ENCODE measurements at places on chromosomes 2 and 18.

DNA sequence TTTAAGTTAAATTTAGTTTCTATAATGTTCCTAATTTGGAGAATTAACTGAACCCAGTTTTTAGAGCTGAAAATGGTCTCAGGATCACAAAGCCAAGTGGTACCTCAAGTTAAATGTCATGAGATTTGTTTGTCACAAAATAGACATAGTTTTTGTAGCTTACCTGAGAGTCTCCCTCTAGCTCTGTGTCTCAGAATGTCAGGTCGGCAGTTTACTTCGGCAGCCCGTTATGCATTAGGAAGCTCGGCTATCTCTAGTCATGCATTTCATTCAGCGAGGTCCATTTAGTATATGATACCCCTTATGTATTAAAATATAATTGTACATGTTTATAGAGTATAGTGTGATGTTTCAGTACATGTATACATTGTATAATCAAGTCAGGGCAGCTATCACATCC is 155.6 kb downstream of the EML6 start:
- no peaks in the 10 kb centered on the region for H3K36me3 ChIP-seq
- no peak overlapping the region for H3K4me3 ChIP-seq
- H3K4me1 ChIP-seq = no peaks in the 10 kb centered on the region
- no peak overlapping the region for H3K27ac ChIP-seq
- no peaks in the 10 kb centered on the region for H3K27me3 ChIP-seq

- H3K4me3 ChIP-seq = no peak overlapping the region
- no peak for DNase-seq
- no peaks in the 10 kb centered on the region for H3K36me3 ChIP-seq
These were observed 208.2 kb downstream of the SLC8A1 start for GRCh38 chr2:40243581-40244187.

GRCh38 chr2:11985817-11986566 is 239.6 kb downstream of the LPIN1 start:
- no peak for DNase-seq
- no peak overlapping the region for H3K4me3 ChIP-seq
- H3K36me3 ChIP-seq = no peaks in the 10 kb centered on the region
- H3K27me3 ChIP-seq = peaks cover 27% of the 10 kb centered on the region
- H3K4me1 ChIP-seq = no peaks in the 10 kb centered on the region

- no peaks in the 10 kb centered on the region for H3K27me3 ChIP-seq
- no peaks in the 10 kb centered on the region for H3K36me3 ChIP-seq
- H3K4me3 ChIP-seq = no peak overlapping the region
- no peak overlapping the region for H3K27ac ChIP-seq
- H3K4me1 ChIP-seq = no peaks in the 10 kb centered on the region
- DNase-seq = no peak
These were observed 81.3 kb upstream of the TMEM178A start for GRCh38 chr2:39584283-39584965.

DNA sequence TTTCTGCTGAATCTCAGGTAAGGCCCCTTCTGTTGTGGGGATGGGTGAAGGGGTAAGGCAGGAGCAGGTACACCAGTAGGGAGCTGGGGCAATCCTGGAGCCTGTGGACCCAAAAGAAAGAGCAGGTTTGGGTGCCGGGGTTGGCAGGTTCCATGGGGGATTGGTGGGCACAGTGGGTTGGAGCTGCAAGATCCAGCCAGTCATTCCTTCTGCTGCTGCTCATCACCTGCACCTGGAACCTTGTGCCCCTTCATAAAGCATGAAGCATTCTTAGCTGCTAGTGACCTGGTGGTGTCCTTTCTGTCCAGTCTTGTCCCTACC is 24.9 kb downstream of the FHOD3 start:
- peaks cover 48% of the 10 kb centered on the region for H3K27me3 ChIP-seq
- no peaks in the 10 kb centered on the region for H3K4me1 ChIP-seq

DNA sequence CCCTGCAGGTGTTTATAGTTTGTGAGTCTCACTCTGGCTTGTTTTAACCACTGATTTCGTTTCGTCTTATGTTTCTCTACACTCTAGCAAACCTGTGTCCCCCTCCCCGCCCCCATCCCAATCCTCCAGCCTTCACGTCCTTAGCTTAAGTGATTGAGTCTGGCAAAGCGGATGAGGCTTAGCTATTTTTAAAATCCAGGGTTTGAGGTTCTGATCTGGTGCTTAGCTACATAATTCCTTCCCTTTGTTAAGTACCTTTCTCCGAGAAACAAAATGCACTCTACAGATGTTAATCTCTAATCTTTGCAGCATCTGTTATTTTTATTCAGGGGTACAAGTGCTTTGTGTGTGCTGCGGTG is 7.8 kb downstream of the AGAP1 start:
- H3K36me3 ChIP-seq = no peaks in the 10 kb centered on the region
- no peak overlapping the region for H3K27ac ChIP-seq
- H3K27me3 ChIP-seq = peaks cover 87% of the 10 kb centered on the region
- DNase-seq = no peak

DNA sequence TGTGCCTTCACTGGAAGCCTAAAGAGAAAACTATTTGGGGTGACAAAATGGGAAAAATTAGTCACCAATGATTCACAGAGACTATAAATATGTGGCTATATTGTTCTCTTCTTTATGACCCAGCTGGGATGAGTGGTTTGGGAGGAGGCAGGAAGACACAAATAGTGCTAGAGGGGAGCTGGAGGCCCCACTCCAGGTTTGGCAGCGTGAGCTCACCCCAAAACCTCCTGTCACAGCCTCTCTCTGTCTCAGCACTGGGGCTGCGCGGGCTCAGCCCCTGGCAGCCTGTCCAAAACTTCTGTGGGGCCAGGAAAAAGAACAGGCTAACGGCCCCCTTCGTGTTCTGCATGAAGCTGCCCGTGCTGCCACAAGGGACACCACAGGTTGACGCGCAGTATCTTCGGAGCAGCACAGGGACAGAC is 73.2 kb upstream of the LCLAT1 start:
- H3K27me3 ChIP-seq = no peaks in the 10 kb centered on the region
- peak overlapping the region; percentile 70 for H3K27ac ChIP-seq
- H3K4me1 ChIP-seq = peaks cover 42% of the 10 kb centered on the region
- no peaks in the 10 kb centered on the region for H3K36me3 ChIP-seq

- H3K4me3 ChIP-seq = peak overlapping the region; percentile 41
- H3K27me3 ChIP-seq = no peaks in the 10 kb centered on the region
- no peaks in the 10 kb centered on the region for H3K36me3 ChIP-seq
- peak; percentile 51 for DNase-seq
These were observed 89.2 kb upstream of the GLS start for GRCh38 chr2:190791347-190791975.

GRCh38 chr2:102060047-102060446 is 68.3 kb downstream of the IL1R2 start:
- H3K27ac ChIP-seq = no peak overlapping the region
- H3K27me3 ChIP-seq = no peaks in the 10 kb centered on the region
- no peak overlapping the region for H3K4me3 ChIP-seq
- H3K36me3 ChIP-seq = no peaks in the 10 kb centered on the region
- no peak for DNase-seq
- H3K4me1 ChIP-seq = peaks cover 74% of the 10 kb centered on the region

DNA sequence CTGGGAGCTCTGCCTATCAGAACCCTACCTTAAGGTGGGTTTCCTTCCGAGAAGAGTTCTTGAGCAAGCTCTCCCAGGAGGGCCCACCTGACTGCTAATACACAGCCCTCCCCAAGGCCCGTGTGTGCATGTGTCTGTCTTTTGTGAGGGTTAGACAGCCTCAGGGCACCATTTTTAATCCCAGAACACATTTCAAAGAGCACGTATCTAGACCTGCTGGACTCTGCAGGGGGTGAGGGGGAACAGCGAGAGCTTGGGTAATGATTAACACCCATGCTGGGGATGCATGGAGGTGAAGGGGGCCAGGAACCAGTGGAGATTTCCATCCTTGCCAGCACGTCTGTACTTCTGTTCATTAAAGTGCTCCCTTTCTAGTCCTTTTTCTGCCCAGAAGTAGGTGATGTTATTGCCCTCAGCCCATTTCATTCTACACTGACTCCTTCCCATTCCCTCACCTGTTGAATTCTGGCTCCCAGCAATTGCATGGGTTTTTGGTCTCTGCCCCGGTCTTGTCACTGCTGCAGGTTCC is 6.5 kb downstream of the TMEM37 start:
- H3K27me3 ChIP-seq = peaks cover 15% of the 10 kb centered on the region
- DNase-seq = no peak
- no peak overlapping the region for H3K27ac ChIP-seq
- H3K4me1 ChIP-seq = no peaks in the 10 kb centered on the region
- no peaks in the 10 kb centered on the region for H3K36me3 ChIP-seq

GRCh38 chr2:216829533-216829932 is 30.3 kb downstream of the TNP1 start:
- H3K27ac ChIP-seq = no peak overlapping the region
- no peaks in the 10 kb centered on the region for H3K4me1 ChIP-seq
- no peaks in the 10 kb centered on the region for H3K36me3 ChIP-seq
- no peak for DNase-seq
- no peak overlapping the region for H3K4me3 ChIP-seq
- peaks cover 8% of the 10 kb centered on the region for H3K27me3 ChIP-seq

Measured in activated T-cell treated with anti-CD3 and anti-CD28 coated beads, Interleukin-2, amount 50 U/mL, for 24 hours (primary cell).